Stimulated activated effector memory CD8-positive, alpha-beta T cell treated with anti-CD3 and anti-CD28 coated beads, Interleukin-12 subunit alpha, Interleukin-12 subunit beta, amount 100 ng/mL, for 72 hours (primary cell): ENCODE measurements at places on chromosomes 7 and 10.

GRCh38 chr10:90587081-90587491 lies 270.8 kb downstream of the HTR7 start:
- no peak for DNase-seq

GRCh38 chr7:129665013-129665401 lies 53.5 kb downstream of the NRF1 start:
- DNase-seq: no peak

DNA sequence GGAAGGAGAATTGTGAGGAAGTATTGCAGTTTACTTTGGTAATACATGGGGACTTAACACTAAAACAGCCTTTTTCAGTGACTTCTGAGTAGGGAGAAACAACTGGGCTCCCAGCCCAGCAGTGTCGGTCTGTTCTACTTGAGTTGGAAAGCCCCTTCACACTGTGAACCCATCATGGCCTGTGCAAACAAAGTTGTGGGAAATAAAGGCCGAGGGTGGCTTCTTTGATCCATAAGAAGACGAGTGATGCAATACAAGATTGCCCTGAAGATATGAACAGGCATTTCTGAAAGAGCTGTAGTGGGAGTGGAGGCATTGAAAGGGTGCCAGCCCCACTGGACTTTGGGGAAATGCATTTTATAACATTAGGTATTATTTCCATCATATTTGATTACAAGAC lies 28.3 kb downstream of the C10orf120 start:
- no peak for DNase-seq

- no peak for DNase-seq
Observed at GRCh38 chr7:152751449-152752141, 8.0 kb upstream of the ACTR3B start.
